ENCODE measurements at places on chromosomes 2 and 18.

- DNase-seq = no peak
These were observed 269.5 kb upstream of the ZSWIM2 start for GRCh38 chr2:187118331-187119099.

DNA sequence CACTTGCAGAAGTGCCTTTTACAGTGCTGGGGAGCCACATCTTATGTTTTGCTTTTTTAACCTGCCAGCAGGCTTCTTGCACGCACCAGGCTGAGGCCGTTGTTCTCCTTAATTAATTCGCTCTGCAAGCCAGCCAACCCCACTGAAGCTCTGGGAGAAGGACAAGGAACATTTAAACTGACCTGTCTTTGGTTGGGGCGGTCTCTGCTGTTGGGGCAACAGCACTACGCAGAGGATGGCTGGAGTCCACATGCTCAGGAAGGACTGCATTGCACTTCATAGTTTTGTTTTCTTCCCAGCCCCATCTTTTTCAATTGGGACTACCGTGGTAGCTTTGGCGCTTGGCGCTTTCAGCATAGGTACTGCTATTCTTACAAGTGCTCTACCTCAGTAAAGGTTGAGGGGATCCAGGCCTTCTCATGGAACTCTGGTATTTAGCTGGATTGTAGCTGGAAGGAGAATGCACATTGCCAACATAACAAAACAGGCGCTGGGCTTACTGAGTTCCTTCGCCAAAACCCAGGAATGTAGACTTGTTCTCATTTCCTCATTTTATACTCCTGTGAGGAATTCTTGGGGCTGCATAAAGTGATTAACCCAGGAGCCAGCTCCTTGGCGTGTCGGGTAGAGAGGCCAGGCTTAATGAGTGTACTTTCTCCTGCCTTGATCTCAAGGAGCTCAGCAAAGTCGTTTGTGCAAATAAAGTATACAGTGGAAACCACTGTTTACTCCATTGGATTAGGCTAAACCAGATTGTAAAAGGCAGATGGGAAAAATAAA lies 146.2 kb downstream of the PRKCE start:
- no peak for DNase-seq

DNA sequence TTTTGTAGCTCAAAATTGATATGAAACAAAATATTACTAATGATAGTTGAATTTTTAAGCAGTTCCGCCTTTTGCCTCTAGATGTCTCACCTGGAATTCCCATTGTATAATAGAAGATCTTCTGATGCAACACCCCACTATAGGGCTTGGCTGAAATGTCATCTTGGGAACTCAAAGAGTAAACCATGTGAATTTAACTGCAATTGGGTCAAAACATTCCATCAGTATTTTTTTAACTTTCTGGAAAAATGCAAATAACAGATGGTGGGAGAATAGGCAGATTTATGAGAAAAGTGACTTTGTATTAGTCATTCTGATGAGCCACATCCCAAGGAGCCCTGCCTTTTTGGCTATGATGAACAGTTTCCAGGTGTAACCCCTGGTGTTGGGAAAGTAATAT lies 489.9 kb downstream of the NYAP2 start:
- peak; percentile 68 for DNase-seq

DNA sequence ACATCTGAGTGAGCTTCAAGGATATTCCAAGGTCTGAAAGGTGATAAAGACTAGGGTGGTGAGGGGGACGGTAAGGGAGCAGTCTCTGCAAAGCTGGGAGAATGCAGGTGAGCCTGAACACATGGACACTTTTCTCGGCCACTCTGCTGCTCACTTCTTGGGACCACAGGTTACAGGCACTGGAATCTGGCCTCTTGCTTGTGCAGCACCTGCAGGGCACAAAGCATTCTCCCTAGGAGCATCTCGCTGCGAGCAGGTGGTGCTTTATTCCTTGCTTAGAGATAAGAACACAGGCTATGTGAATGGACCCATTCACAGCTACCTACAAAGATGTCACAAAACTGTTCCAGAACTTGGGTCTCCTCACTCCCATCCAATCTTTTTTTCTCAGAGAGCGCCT lies 153.2 kb downstream of the DDX1 start:
- DNase-seq = no peak

GRCh38 chr2:169673921-169674320 lies 20.3 kb downstream of the CFAP210 start:
- no peak for DNase-seq

GRCh38 chr2:152566728-152567069 lies 150.6 kb downstream of the PRPF40A start:
- no peak for DNase-seq

GRCh38 chr2:69816923-69817542 lies 12.4 kb upstream of the GMCL1 start:
- DNase-seq = peak; percentile 63

GRCh38 chr2:8581234-8581561 lies 100.7 kb upstream of the ID2 start:
- no peak for DNase-seq

DNA sequence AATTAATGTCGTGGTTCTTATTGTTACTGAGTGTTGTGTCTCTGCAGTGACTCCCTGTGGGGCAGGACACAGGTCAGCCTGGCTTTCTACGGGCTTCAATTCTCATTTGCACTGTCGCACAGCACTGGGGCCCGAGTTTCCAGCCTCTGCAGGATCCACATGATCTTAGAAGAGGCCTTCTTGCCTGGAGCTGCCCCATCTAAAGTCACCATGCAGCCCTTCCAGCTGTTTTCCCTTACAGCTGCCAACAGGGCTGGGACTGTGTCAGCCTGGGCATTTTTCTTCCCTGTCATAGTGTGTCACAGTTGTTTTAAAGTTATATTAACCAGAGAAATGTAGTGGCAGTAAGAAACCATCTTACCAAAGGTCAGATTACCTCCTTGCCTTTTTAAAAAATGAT lies 27.0 kb downstream of the FHL2 start:
- no peak for DNase-seq

GRCh38 chr2:7891312-7891711 lies 790.5 kb upstream of the ID2 start:
- DNase-seq = no peak

GRCh38 chr2:181627545-181627944 lies 29.4 kb downstream of the CERKL start:
- no peak for DNase-seq

DNA sequence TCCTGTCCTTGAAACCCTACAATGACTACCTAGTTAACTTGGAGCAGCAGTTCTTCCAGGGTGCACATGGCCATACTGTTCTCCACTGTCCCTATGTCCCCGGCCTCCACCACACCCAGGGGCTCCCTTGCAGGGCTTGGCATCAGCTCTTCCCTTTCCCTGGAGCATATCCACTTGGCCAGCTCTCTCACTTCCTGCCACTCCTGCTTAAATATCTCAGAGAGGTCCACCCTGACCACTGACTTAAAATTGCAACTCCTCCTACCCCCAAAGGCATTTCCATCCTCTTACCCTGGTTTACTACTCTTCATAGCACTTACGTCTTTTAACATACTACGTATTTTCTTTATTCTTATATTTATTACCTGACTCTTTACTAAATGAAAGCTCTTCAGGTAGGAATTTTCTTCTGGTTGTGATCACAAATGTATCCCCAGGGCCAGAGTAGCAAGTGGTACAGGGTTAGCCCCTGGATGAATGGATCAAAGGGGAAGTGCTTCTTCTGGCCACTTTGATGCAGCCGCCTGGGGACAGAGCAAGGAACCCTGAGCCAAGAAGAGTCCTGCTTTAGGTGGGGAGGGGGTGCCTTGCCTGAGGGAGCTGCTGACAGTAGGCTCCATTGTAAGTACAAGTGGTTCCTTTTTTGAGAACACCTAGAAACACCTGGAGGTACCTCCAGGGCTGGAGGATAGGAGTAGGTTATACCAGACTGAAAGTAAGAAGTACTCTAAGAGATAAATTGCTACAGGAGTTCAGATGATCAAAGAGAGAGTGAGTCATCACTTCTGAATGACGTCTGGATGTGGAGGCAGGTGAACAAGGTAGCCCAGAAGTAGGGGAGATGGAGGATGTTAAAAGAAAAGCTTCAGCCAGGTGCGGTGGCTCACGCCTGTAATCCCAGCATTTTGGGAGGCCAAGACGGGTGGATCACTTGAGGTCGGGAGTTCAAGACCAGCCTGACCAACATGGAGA lies 82.2 kb downstream of the SOCS6 start:
- no peak for DNase-seq

DNA sequence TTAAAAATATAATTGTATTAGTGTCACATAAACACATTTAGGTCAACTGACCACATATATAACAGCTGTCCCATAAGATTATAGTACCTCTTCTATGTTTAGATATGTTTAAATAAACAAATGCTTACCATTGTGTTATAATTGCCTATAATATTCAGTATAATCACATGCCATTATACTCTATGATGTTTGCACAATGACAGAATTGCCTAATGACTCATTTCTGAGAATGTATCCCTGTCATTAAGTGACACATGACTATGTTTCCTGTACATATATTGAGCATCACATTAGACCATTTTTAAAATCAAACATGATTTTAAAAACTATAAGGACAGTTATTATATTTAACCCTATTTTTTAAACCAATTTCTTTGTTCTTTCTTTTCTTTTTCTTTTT lies 89.8 kb downstream of the HS6ST1 start:
- no peak for DNase-seq

GRCh38 chr2:223959688-223960087 lies 2.4 kb downstream of the MRPL44 start:
- peak; percentile 44 for DNase-seq

- peak; percentile 24 for DNase-seq
These were observed 276.9 kb upstream of the CHAC2 start for GRCh38 chr2:53490659-53491058.

GRCh38 chr2:9141091-9141667 lies 65.4 kb upstream of the ASAP2 start:
- peak; percentile 63 for DNase-seq

DNA sequence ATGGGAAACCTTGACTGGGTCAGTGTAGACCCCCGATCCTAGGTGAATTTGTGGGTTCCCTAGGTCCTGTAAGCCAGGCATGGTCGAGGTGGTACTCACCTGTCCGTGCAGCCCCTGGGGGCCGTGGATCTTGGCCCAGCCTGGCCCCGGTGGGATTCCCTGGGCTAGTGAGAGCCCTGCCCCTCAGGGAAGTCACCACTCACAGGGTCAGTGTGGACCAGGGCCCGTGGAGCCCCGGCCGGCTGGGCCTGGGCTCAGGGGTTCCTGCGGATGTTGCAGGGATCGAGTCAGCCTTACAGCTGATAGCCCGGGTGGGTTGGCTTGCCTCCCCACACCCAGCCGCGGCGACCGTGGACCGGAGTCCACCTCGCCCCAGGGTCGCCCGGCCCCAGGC lies 528 bp downstream of the ATG9A start:
- DNase-seq = no peak

DNA sequence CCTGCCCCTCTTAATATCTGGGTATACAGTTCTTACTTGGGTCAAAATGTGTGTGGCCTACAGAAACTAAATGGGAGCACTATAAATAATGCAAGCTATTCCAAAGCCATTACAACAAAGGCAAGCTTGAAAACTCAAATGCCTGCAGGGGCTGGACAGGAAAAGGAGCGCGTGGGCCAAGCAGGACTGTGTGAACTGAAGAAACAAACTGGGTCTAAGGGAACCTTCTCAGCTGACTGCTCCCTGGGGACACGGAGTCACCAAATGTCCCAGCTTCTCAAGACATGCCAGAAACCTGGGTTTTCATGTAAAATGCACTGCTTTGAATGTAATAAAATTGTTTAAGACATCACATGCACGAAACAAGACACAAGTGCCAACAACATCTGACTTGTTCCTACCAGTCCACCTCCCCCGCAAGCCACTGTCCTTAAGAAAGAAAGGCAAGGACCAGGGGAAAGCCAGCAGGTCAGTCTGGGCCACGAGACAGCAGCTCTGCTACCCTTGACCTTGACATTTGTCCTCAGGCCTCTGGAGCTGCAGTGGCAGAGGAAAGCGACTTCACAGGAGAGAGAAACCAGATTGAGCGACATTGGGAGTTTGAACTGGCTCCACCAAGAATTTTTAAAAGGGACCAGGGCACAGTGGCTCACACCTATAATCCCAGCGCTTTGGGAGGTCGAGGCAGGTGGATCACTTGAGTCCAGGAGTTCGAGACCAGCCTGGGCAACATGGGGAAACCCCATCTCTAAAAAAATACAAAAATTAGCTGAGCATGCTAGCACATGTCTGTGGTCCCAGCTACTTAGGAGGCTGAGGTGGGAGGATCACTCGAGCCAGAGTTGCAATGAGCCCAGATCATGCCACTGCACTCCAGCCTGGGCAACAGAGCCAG lies 89.7 kb upstream of the SH3BP4 start:
- no peak for DNase-seq

- no peak for DNase-seq
These were observed 111.9 kb downstream of the KCNF1 start for GRCh38 chr2:11023326-11024258.

DNA sequence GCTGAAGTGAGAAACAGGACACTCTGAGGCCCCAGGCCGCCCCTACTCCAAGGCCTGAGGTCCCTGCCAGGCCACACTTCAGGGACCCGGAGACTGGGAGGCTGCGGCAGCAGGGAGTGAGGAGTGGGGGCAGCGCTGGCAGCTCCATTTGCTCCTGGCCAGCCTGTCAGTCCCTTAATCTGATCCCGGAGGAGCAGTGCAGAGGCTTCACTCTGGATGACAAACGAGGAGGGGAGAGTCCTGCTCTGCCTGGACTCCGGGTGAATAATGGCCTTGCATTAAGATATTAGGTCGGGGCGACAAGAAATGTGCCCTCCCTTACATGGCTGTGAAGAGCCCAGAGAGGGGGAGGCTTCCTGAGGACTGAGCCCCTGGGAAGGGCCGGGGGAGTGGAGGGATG lies 14.3 kb upstream of the PRSS56 start:
- no peak for DNase-seq

DNA sequence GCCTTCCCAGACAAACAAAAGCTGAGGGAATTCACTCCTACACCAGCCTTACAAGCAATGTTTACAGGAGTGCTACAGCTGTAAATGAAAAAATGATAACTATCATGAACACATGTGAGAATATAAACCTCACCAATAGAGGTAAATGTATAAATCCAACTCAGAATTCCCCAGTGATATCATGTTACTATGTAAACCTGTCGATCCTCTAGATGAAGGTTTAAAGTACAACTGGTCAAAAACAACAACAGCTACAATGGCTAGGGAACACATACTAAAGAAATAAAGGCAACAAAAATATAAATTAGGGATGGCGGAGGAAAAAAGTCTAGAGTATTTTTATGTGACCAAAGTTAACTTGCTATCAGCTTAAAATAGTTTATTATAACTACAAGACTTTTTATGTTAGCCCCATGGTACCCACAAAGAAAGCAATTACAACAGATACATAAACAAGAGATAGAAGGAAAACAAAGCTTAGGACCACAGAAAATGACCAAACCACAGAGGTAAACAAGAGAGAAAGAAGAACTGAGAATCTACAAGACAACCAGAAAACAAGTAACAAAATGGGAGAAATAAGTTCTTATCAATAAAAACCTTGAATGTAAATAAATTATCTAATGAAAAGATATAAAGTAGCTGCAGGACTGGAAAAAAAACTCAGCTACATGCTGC lies 8.3 kb downstream of the CERKL start:
- DNase-seq = no peak

GRCh38 chr18:32200766-32201165 lies 10.9 kb downstream of the MEP1B start:
- no peak for DNase-seq

- DNase-seq = no peak
These were observed 7.7 kb downstream of the ZBTB14 start for GRCh38 chr18:5287854-5288253.
